ENCODE measurements at places on chromosomes 5 and 9.

- no peak for DNase-seq
These were observed 2.0 kb downstream of the KCNN2 start for GRCh38 chr5:114363837-114364236.

DNA sequence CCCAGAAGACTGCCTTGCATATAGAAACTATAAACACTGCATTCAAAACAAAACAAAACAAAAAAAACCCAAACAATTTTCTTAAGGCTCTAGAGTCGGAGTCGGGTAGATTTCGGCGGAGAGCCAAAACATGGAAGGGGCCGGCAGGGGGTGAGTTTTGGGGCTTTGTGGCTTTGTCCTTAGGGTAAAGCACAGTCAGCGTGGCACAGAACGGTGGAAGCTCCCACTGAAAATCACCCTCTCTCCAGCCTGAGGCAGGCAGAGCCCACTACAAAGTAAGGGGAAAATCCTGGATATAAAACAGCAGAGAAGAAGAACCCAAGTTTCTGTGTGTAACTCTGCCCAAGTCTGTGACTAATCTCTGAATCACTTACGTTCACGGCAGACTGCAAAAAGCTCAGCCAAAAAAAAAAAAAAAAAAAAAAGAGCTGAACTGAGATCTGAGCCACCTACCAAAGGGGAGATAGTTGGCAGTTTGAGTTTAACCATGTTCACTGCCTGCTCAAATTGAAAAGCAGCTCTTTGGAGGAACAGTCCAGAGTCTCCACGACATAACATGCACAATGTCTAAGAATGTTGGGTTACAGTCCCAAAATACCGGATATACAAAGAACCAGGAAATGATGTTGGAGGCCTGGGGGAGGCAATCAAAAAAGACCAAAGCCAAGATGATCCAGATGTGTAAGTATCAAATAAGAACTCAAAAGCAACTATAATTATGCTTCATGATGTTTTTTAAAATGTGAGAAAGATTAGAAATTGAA lies 26.6 kb upstream of the OR2K2 start:
- DNase-seq: no peak

DNA sequence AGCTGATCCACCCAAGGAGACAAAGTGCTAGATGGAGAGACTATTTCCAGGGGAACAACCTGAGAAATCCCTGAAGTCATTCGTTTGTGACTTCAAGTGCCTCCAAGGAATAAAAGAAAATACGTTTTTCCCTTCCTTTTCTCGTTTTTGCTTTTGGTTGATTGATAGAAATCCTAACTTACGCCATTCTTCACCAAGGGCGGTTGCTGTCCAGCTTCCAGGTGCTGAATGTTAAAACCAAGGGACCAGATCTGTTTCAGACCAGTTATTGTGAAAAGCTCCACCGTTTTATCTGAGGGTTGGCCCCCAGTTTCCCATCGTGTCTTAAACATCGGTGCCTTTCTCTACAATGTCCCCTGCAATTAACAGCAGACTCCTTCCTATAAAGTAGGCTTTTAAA lies 600.7 kb upstream of the SGCD start:
- no peak for DNase-seq

GRCh38 chr5:39505363-39505762 lies 80.6 kb upstream of the DAB2 start:
- DNase-seq: no peak

DNA sequence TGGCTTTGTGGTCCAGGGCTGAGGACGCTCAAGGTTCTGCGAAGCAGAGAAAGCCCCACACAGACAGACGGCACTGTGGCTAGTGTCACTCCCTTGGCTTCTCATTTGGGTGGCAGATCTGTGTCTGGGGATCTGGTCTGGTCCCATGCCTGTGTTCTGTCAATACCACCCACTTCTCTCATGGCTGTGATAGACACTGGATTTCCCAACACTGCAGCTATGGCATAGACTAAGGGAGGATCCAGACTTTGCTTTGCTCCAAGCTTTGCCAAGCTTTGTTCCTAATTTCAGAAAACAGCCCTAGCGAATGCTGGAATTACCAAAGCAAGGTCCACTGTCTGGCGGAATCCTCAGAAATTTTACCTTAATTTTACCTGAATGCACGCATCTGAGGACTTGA lies 62.1 kb downstream of the GADD45G start:
- DNase-seq: no peak

DNA sequence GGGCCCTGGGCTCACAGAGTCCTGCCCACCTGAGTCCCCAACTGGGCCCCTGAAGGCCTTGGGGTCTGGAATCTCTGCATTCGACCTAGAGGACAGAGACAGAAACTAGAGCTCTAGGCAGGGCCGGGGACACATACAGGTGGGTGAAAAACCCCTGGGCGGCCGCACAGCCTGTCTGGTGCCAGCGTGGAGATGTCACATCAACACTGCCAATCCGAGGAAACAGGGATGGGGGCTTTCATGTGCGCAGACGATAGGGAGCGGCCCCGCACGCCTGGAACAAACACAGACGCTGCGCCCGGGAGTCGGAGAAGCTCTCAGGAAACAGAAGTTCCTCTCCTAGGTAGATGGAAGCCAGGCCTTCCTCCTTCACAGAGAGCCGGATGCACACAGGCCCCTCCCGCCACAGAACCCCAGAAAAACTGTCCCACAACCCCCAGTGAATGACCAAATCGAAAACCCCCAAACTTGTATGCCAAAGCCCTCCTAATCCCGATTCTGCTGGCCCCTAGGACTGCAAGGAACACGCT lies 1.8 kb downstream of the GRM6 start:
- no peak for DNase-seq

GRCh38 chr9:87873607-87874303 lies 8.9 kb upstream of the SPATA31E1 start:
- DNase-seq: no peak

GRCh38 chr5:146877783-146878475 lies 628 bp downstream of the PPP2R2B start:
- no peak for DNase-seq

DNA sequence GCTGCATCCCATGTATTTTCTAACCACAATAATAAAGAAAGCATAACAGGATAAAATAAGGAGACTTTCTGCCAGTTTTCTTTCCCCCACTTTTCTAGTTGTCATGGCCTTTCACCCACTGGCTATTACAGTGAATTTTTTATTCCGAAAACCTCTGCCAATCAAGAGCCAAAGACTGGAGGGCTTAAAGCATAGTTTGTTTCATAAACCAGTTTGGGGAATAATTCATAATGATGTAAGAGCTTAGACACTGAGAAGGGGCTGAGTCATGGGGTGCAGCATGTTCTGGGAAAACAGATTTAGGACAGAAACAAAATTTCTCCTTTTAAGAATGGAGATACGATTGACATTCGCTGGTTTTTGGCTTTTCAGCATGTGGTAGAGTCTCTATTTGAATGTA lies 4.4 kb upstream of the GLIPR2 start:
- DNase-seq: no peak

- no peak for DNase-seq
These were observed 18.1 kb upstream of the SSBP2 start for GRCh38 chr5:81768935-81769452.

GRCh38 chr9:81465468-81466011 lies 223.8 kb downstream of the TLE1 start:
- no peak for DNase-seq

DNA sequence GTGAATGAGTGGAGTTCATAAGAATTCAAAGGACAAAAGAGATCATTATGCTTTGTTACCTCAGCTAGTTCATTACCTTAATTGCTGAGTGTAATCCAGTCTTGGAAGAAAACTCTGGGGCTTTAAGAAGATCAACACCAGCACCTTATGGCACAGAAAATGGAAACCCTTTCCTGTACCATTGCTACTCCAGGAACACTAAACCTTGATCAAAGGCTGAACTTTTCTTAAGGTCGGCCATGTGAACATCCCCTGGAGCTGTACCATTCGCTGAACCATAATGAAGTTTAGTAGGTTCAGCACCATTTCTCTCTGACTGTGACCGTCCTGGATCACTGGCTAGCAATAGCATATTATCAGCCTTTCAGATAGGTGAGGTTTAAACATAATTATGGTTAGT lies 97.4 kb downstream of the PBX3 start:
- DNase-seq: no peak

DNA sequence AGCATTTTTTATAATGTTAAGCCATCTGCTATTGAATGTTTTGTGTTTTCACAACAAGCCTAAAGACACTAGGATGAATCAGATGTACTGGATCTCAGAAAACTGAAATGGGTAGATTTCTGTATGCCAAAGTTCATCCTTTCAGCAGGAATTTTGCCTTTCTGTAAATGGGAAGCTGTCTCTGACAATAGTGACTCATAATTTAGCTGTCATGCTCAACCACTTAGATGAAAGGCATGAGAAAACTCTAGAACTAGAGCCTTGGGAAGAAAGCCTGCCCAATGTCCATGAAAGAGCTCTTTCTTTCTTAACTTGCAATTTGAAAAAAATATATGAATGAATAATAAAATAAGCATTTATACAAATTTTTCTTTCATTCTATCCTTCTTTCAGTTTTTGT lies 616.0 kb upstream of the EDIL3 start:
- no peak for DNase-seq

- no peak for DNase-seq
These were observed 15.1 kb upstream of the ACSL6 start for GRCh38 chr5:132026516-132027008.

DNA sequence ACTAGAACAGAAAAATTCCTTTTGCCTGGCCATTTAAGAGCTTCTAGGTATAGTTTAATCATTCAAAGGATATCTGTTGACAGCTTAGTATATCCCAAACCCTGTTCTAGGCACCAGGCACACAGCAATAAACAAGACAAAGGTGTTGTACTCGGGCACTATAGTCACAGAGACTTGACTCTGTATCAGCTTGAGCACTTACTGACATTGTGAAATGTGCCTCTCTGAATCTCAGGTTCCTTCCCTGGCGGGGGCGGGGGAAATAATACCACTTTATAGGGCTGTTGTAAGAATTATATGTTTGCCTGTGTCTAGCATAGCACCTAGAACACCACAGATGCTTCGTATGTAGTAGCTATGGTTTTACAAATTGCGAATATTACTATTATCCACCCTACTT lies 104.5 kb downstream of the NR6A1 start:
- DNase-seq: no peak

GRCh38 chr5:151082282-151082902 lies 1.6 kb upstream of the TNIP1 start:
- no peak for DNase-seq

GRCh38 chr9:126420643-126421564 lies 94.3 kb downstream of the MVB12B start:
- no peak for DNase-seq

All from stimulated activated CD8-positive, alpha-beta memory T cell treated with anti-CD3 and anti-CD28 coated beads, Interleukin-7, amount 100 ng/mL, for 24 hours (primary cell).